AG08395 (cell line): ENCODE measurements at places on chromosomes 7 and 10.

GRCh38 chr7:10696064-10696463 lies 277.6 kb upstream of the PHF14 start:
- no peak for DNase-seq

DNA sequence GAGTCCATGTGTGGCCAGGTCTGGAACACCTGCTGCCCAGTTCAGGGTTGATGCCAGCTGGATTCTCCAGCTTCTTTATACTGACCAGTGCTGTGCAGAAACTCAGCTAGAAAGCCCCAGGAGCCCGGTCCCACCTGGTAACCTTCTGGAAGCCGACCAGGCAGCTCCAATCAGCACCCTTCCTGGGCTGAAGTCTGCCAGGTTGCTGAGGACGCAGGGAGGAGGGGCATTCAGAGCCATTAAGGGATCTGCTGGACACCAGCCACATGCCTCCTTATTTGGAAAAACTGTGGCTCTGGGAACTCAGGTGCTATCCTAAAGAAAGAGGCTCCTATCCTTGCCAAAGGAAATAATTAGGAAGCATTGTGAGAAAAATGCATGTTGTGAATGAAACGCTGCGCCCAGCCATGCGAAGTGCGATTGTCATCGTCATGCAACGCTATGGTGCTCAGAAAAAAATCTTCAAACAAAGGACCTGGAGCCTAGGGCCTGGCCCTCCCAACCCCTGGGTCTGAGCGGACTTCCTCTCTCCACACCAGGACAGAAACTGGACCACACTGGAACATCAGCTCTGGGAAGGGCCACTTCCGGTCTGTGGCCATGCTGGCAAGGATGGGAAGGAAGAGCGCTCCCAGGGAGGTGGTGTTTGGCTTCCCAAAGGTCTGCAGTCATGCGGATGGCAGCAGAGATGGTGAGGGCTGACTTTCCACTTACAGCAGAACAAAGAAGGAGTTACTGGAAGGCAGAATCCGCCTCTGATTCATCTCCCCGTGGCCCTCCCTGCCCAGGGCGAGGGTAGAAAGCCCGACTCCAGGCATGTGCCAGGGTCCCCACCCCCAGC lies 90.1 kb downstream of the FAM53B start:
- no peak for DNase-seq

DNA sequence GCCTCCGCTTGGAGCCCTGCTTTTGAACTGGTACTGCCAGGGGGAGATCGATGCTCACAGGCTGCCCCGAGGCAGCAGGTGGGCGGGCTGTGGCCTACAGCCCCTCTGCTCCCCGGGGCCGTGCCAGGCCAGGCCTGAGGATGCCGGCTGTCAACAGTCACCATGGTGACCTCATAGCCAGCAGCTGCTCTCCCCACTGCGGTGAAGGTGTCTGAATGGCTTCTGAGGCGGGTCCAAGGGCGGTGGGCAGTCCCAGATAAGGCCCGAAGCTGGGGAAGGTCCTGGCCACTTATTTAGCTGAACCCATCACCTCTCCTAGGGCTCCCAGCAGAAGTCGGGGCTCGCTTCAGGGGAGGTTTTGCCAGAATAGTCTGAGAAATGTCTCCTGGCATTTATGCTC lies 179.3 kb downstream of the ARHGAP12 start:
- DNase-seq = peak; percentile 29

GRCh38 chr10:57716884-57717283 lies 550.8 kb downstream of the IPMK start:
- peak; percentile 13 for DNase-seq

- peak; percentile 20 for DNase-seq
Measured at GRCh38 chr10:118698421-118698820, 56.3 kb downstream of the CACUL1 start.

DNA sequence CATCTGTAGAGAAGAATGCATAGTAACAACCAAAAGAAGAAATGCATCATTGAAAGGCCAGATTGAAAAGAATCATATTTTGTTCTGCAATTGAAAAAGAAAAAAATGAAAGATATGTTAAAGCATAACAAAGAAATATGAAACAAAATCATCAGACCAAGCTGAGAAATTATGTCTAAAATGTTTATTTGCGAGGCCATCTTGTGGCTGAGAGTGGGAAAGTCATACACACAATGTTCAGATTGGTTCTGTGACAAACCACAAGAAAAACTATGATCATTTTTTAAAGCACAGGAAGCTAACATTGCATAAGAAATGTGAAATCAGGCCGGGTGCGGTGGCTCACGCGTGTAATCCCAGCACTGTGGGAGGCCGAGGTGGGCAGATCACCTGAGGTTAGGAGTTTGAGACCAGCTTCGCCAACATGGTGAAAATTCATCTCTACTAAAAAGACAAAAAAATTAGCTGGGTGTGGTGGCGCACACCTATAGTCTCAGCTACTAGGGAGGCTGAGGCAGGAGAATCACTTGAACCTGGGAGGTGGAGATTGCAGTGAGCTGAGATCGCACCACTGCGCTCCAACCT lies 36.6 kb downstream of the ABCB5 start:
- DNase-seq = peak; percentile 33

GRCh38 chr7:87341441-87341840 lies 4.0 kb upstream of the CROT start:
- DNase-seq = no peak

DNA sequence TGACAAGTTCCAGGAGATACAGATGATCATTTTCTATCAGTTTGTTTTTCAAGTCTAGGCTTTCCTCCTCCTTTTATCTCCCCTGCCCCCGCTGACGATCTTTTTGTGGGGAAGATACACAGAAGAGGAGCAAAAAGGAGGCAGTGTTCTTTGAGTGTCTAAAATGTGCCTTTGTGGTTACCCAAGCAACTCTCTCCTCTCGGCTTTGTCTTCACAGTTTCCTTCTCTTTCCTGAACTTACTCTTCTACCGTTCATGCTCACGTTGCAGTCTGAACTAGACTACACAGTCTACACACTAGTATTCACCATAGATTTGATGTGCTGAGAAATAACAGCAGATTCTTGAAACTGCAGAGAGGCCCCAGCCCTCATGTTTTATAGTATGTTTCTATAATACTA lies 23.6 kb downstream of the CEP41 start:
- DNase-seq = no peak

DNA sequence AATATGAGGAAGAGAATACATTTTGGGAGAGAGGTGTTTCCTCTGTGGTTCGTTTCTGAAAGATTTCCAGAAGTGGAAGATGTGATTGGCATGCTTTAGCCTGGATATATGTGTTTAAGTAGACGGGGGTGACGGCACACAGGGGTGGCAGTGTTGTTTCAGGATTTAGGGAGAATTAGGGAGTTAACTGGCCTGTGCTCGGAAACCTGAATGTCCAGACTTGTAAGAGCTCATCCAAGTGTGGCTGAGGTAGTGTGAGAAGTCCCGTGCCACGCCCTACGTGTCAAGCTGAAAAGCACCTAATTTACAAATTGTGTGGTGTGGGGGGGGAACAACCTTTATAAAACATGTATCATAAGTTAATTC lies 1.1 kb downstream of the RALA start:
- DNase-seq = no peak

DNA sequence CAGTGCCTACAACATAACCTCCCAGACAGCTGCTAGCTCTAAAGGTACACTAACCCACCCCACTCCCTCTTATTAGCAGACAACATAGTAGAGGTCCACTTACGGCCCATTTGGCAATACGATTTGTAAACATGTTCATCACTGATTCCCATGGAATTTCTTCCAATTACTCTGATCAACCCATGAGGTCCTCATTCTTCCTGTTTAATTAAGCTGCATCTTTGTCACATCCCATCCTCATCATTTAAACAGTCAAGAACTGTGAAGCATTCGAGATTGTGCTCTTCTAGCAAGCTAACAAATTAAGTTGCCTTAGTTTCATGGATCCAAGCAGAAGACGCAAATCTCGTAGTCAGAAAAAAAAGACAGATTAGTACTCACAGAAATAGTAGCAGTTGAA lies 622.2 kb upstream of the VSTM2A start:
- DNase-seq = no peak

- no peak for DNase-seq
Measured at GRCh38 chr10:78865538-78865875, 203.3 kb upstream of the ZMIZ1 start.

- DNase-seq = no peak
Measured at GRCh38 chr7:85237721-85238120, 50.9 kb upstream of the SEMA3D start.

DNA sequence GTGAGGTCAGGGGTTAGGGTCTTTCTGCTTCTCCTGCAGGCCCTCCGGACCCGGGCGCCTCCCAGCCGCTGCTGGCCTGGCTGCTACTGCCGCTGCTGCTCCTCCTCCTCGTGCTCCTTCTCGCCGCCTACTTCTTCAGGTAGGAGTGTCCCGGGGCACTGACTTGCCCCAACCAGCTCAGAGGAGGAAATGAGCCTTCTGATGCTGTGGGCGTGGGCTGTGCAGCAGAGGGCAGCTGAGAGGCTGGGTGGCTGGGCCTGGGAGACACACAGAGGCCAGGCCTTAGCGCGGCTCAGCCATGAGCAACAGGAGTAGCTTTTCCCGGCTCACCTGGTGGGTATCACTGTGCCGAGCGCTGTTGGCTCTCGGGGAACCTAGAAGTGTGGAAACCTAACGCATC lies 78.9 kb downstream of the MKI67 start:
- peak; percentile 15 for DNase-seq

GRCh38 chr10:13794992-13795612 lies 208.3 kb downstream of the PRPF18 start:
- no peak for DNase-seq

DNA sequence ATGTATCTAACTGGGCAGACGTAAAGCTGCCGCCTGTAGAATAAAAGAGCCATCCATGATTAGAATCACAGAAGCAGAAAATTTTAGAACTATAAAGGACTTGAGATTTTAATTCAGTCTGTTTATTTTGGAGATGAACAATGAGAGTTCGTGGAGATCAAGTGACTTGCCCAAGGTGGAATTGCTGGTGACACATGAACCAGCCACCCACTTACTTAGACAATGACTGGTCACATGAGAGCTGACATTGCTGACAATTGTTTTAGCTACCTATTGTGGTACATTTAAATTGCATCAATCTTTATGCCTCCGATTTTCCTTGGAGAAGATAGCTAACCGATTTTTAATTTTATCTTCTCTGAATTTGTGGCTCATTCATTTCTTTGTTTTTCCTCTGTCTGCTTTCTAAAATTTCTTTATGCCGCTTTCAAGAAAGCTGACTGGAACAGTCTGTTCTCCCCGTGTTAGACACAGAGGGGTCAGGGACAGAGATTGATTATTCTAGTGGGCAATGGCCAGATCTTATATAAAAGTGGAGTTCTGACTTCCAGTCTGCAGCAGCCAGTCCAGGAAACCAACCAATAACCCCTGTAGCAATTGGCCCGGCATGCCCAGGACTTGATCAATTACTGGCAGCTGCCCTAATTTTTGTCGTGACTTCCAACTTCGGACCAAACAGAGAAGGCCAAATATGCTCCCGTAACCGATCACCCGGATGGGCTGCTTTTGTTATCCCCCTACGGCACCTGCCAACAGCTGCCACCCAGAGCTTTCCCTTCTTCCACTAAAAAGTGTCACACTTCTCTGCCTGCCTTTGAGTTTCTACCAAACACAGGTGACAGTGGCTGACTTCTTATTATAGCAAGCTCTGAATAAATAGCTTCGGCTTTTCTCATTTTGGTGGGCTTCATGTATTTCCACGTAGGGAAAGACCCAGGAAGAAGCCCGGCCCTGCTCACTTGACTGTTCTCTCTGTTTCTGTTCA lies 241.6 kb downstream of the CAMK1D start:
- no peak for DNase-seq

DNA sequence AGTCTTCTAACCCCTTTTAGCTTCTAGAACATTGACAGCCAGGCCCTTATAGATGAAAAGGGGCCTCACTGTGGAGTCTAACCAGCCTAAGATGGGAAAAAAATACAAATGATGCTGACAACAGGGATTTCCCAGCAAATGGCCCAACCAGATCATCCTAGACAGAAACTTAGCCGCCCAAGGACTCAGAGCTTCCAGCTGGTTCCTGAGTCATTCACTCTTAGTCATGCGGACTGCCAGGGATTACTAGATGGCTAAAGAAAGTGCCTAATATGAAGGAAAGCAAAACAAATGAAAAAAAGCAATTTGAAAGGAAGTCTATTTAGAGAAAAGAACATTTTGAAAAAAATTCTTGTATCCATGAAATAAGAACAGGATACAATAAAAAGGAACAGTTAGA lies 23.7 kb downstream of the TSPAN14 start:
- DNase-seq = peak; percentile 76

DNA sequence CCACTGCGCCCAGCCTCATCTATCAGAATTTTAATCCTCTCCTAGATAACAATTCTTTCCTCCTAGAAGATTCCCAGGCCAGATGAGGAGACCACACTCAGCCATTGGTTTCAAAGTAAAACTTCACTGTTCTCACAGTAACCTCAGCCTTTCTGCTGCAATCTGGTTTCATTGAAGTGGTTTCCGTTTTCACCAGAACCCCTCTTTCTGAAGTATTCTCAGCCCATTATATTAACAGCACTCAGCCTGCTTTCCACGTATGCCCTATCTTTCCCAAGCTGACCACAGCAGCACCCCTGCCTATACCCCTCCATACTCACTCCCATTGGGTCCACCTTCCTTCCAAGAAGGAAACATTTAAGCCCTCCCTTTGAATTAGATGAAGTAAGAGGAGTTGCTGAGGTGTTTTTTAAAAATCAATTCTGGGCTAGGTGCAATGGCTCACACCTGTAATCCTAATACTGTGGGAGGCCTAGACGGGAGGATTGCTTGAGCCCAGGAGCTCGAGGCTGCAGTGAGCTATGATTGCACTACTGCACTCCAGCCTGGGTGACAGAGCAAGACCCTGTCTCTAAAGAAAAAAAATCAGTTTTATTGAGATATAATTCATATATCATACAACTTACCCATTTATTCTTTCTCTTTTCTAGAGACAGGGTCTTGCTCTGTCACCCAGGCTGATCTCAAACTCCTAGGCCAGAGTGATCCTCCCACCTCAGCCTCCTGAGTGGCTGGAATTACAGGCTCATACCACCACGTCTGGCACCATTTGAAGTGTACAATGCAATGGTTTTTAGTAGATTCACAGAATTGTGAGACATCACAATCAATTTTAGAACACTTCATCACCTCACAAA lies 11.3 kb downstream of the PLAU start:
- DNase-seq = no peak

DNA sequence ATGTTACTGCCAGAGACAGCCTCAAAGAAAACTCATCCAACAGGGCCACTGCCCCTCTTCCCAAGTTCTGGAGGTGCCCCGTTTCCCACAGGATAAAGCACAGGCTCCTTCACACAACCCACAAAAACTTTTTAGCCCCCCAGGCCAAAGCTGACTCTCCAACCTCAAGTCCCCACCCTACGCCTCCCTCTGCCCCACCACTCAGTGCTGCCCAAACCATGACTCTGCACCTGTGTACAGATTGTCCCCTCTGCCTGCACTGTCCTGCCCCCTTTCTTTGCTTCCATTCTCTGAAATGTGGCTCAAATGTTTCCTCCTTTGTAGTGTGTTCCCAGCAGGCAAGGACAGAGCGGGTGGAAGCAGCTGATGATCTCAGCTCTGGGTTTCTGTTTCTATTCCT lies 284.0 kb downstream of the GRID1 start:
- no peak for DNase-seq

- peak; percentile 94 for DNase-seq
Measured at GRCh38 chr7:44259547-44260457, 59.0 kb downstream of the YKT6 start.
